Stimulated activated CD4-positive, alpha-beta T cell treated with anti-CD3 and anti-CD28 coated beads, TNF-alpha, amount 100 ng/mL, for 1 hour (primary cell): ENCODE measurements at places on chromosomes 1 and 21.

DNA sequence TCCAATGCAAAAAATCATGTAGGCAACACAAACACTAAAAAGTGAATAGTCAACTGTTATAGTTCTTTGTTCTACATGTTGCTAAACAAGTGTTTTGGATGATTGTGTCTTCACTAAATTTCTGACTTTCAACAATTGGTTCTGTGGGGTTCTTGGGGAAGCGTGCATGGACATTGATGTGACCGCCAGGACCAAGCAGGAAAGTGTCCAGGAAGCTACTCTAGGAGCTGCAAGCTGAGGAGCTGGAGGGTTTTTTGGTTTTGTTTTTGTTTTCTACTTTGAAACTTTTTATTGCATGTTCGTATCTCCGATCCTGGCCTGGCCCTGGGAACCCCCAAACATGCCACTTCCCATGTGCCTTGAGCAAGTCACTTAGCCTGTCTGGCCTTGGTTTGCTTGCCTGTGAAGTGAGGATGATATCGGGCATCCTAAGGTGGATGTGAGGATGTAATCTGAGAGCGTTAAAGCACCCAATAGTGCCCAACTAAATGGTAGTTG, 8.0 kb downstream of the TMPRSS3 start:
- no peak for DNase-seq

- no peak for DNase-seq
Observed at GRCh38 chr1:116506132-116507004, 64.5 kb downstream of the CD58 start.

GRCh38 chr1:41428738-41429640, 55.5 kb downstream of the EDN2 start:
- DNase-seq = no peak

GRCh38 chr1:27153549-27153886, 1.4 kb downstream of the SLC9A1 start:
- no peak for DNase-seq

DNA sequence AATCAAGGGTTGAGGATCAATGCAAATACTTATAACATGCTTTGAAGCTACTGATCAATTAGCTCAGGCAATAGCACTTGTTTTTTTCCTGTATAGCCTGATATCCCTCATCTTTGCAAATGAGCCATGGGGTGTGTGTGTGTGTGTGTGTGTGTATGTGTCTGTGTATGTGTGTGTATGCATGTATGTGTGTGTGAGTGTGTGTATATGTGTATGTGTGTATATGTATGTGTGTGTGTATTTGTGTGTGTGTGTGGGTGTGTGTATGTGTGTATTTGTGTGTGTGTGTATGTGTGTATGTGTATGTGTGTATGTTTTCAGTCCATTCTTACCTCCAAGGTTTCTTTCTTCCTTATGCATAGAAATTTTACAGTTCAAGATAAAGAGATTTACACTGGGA, 78.4 kb upstream of the SSX2IP start:
- no peak for DNase-seq

DNA sequence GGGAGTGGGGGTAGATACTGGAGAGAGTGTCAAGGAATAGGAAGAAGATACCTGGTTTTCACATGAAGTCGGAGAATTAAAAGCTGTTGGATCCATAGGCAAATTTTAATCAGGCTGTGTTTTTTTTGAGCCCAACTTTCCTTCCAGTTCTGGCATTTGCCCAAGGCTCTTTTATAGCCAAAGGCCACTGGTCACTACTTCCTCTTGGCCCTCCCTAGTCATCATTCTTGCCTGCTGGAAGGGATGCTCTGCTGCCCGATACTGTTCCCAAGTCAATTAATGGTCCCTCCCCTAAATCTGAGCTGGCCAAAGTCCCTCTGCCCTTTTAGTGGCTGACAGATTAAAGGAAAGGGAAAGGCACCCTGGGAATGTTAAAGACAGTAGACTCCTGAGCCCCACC, 102.8 kb upstream of the ZNF648 start:
- DNase-seq = no peak

GRCh38 chr1:33435096-33435820, 4.4 kb upstream of the PHC2 start:
- no peak for DNase-seq

- no peak for DNase-seq
Observed at GRCh38 chr1:67879485-67879884, 46.2 kb upstream of the GNG12 start.

- DNase-seq = no peak
Observed at GRCh38 chr1:84358695-84359094, 39.6 kb upstream of the DNASE2B start.

- no peak for DNase-seq
Observed at GRCh38 chr1:53470155-53470554, 11.0 kb downstream of the DMRTB1 start.

DNA sequence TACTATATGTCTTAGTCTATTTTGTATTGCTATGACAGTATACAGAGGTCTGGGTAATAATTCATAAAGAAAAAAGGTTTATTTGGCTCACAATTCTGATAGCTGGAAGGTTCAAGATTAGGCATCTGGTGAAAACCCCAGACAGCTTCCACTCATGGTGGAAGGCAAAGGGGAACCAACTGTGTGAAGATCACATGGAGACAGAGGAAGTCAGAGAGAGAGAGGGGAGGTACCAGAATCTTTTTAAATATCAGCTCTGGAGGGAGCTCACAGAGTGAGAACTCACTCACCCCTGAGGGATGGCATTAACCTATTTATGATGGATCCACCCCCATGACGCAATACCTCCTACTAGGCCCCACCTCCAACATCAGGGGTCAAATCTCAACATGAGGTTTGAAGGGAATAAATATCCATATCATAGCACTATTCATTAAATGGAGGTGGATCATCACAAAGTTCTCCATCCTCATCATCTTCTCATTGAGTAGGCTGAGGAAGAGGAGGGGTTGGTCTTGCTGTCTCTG, 290.5 kb downstream of the DSCAM start:
- DNase-seq = no peak

- DNase-seq = no peak
Observed at GRCh38 chr1:6272868-6273267, 12.0 kb upstream of the GPR153 start.

- DNase-seq = no peak
Observed at GRCh38 chr1:228497206-228497605, 10.0 kb downstream of the RNF187 start.

GRCh38 chr1:21782349-21782867, 541 bp downstream of the USP48 start:
- DNase-seq = no peak

- no peak for DNase-seq
Observed at GRCh38 chr1:227729144-227729880, 5.8 kb downstream of the JMJD4 start.

DNA sequence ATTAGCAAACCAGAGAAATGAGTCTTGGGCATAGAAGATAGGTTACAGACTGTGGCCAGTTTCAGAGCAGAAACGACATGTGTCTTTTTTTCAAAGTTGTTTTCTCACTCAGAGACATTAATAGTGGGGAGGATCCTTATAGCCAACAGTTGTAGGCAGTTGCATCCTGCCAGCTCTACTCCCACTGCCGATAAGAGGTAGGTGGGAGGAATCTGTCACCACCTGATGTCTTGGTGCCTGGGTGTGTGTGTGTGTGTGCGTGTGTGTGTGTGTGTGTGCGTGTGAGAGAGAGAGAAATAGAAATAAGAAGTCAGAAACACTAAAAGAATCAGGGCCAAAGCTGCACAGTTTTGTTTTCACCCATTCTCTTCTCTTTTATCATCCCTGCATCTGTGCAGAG, 219.5 kb downstream of the ZP4 start:
- DNase-seq = no peak

GRCh38 chr1:32393832-32394140, 455 bp downstream of the BSDC1 start:
- no peak for DNase-seq

GRCh38 chr1:25794325-25794724, 5.7 kb upstream of the SELENON start:
- no peak for DNase-seq

DNA sequence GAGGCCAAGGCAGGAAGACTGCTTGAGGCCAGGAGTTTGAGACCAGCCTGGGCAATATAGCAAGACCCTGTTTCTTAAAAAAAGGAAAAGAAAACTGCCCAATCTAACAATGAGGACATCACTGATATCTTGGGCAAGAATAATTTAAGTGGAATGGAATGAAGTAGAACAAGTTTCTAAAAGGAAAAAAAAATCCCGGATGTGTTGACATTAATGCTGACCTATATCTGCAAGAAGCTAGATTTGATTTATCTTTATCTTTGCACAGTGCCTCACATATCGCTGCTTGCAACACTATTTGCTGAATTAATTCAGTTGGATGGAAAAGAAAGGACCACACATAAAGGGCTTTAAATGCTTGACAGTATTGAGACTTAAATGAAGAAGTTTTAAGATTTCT, 27.8 kb downstream of the DIPK1A start:
- DNase-seq = no peak

GRCh38 chr1:89170170-89171066, 5.4 kb downstream of the GBP7 start:
- DNase-seq = no peak

DNA sequence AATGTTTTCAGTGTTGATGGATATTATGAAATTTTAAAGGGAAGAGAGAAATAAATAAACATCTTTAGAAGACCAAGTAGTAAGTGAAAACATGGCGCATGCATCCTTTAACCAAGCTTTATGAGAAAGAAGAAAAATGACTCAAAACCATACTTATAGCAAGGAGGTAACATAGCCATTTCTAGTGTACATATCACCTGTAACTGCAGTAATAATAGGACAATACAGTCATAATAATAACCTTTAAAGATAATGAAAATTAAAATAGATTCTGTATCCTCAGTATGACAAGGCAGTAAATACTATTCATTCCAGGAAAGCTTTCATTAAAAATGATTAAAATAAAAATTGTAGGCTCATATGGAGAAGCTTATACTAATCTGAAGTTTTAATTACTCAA, 141.2 kb downstream of the COL24A1 start:
- no peak for DNase-seq

DNA sequence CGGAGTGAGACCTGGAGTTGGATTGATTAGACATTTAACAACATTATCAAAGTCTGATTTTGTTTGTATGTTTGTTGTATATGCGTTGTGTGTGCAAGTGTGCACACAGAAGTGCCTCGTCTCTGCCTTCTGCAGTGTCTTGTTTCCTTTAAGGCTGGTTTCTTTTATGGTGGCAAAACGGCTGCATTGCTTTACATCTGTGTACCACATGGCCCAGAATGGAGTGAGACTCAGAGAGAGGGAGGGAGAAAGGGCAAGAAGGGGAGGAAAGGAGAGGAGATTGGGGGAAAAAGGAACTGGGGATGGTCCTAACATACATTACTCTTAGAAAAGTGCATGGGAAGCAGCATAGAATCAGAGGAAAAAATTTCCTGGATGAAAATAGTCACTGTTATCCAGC, 99.7 kb upstream of the WLS start:
- no peak for DNase-seq

DNA sequence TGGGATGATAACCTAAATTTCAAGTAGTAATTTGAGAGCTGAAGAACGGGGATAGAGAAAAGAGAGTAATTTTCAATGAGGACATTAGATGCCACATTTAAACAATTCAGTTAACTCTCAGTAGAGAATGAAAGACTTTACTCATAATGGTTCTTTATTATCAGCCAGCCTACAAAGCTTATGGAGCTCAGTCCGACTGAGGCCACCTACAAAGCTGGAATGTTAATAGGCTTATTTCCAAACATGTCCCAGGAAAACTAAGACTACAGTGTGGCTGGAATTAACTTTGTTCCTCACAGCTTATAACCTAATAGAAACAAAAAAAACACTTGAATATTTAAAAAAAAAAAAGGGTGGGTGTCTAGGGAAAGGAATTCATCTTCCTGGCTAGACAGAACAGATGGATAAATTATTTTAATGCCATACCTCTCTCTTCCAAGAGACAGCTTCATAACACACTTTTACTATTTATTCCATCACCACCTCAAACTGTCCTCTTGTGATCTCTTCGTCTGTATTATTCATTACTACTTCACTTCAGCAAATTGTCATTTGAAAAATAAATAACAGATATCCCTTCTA, 9.8 kb downstream of the SLC19A2 start:
- DNase-seq = no peak

DNA sequence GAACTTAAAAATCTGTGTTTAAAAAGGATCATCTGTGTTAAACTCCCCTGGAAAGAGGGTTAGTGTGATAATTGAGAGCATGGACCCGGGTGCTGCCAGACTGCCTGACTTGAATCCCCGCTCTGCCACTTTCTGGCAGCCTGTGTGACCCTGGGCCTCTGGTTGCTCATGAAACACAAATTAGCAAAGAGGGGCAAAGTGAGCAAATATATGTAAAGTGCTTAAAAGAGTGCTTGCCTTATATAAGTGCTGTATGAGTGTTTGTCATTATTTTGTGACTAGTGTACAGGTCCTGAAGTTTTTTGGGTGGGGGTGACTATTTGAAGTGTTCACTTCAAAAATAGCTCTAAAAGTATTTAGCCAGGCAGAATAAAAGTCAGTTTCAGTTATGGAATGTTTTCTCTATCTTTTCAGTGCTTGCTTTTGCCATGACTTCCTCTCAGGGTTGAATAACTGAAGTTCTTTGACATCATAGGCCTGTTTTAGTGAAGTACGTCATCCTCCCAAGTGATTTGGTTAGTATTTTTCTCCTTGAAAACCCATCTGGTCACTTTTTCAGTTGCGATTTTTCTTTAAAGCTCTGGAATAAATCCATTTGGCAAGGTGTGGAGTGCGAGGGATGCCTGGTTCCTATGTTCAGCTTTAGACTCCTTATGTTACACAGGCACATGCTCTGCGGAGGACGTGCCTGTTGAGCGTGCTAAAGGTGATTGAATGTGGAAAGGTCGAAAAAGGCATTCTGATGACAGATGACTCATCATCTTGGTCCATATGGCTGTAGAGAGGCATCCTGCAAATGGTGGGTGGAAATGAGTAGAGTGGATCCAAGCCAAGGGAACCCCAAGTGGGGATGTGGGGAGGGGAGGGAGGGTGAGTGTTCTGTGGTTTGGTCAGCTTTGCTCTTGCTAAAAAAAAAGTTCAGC, 47.8 kb downstream of the AK4 start:
- DNase-seq = no peak

DNA sequence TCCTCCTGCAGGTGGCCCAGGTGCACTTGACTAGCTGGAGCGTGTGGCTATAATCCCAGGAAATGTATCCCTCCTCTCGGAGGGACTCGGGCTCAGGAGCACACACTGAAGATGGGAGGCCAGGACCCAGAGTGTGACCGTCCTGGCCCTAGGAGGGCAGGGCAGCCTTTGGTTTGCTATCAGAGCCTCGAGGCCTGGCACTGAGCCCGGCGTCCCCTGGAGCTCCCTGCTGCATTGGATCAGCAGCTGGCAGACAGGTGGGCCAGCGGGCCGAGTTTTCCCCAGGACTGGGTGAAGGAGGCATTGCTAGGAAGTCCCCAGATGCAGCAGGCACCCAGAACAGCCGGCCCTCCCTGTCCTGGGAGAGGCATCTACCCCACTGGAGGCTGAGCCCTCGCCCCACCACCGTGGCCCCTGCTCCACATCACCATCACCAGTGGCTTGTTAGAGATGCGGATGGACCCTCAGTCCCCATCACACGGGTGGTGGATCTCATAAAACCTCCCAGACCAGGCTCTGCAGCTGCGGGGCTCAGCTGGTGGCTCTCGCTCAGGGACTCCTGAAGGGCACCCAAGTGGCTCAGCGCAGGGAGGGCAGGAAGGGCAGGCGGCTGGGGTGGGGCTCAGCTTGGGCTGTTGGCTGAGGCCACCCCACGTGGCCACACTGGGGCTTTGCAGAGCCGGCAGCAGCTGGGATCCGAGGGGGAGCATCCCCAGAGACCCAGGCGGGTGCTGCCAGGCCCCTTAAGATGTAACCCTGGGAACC, 32.7 kb upstream of the POFUT2 start:
- DNase-seq = no peak
